ENCODE measurements at places on chromosomes 5 and 9.

- DNase-seq = no peak
- H3K4me3 ChIP-seq = no peak overlapping the region
- no peaks in the 10 kb centered on the region for H3K36me3 ChIP-seq
Measured at GRCh38 chr5:104635227-104635626, 1072.6 kb upstream of the NUDT12 start.

DNA sequence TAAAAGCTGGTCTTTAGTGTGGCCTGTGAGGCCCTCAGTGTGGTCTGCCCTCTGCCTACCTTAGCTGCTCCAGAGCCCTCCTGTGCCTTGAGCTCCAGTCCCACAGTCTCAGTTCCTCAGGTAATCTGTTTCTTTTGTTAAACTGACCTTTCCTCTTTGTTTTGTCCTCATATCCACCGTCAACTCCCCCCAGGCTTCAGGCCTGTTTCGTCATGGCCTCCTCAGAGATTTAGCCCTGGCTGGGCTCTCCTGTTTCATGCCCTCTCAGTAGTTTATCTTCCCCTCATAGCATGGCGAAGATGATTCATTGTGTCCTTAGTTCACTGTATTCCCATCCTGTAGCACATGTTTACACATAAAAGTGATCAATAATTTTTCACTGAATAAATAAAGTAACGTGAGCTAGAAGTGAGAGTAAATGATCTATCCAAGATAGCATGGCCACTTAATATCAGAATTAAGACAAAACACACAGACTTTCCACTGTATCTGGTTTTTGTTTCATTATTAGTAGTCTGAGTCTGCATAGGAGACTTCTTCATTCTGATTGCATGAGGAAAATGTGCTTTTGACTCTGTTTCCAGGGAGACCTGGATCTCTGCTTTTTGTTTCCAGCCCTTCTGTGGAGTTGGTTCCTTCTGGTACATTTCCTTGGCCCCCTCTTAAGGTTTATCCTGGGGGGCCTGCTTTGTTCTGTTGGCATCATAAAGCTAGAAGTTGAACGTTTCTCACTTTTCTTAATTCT lies 70.5 kb downstream of the SNX24 start:
- H3K27me3 ChIP-seq = no peaks in the 10 kb centered on the region
- DNase-seq = no peak
- H3K36me3 ChIP-seq = no peaks in the 10 kb centered on the region

GRCh38 chr9:134136118-134136995 lies 475 bp downstream of the WDR5 start:
- H3K27ac ChIP-seq = peak overlapping the region; percentile 85
- H3K27me3 ChIP-seq = no peaks in the 10 kb centered on the region
- peaks cover 37% of the 10 kb centered on the region for H3K4me1 ChIP-seq
- peak overlapping the region; percentile 85 for H3K4me3 ChIP-seq

GRCh38 chr5:135239453-135240282 lies 159.4 kb downstream of the MACROH2A1 start:
- H3K27me3 ChIP-seq = no peaks in the 10 kb centered on the region
- H3K4me1 ChIP-seq = peaks cover 25% of the 10 kb centered on the region
- H3K4me3 ChIP-seq = no peak overlapping the region
- H3K36me3 ChIP-seq = no peaks in the 10 kb centered on the region
- no peak overlapping the region for H3K27ac ChIP-seq

- H3K36me3 ChIP-seq = no peaks in the 10 kb centered on the region
- H3K27ac ChIP-seq = no peak overlapping the region
- H3K27me3 ChIP-seq = no peaks in the 10 kb centered on the region
- DNase-seq = no peak
Measured at GRCh38 chr5:64331597-64332277, 166.1 kb downstream of the RNF180 start.

GRCh38 chr5:141121985-141122384 lies 367 bp downstream of the PCDHB4 start:
- DNase-seq = no peak
- H3K36me3 ChIP-seq = no peaks in the 10 kb centered on the region
- no peaks in the 10 kb centered on the region for H3K27me3 ChIP-seq
- no peak overlapping the region for H3K4me3 ChIP-seq

DNA sequence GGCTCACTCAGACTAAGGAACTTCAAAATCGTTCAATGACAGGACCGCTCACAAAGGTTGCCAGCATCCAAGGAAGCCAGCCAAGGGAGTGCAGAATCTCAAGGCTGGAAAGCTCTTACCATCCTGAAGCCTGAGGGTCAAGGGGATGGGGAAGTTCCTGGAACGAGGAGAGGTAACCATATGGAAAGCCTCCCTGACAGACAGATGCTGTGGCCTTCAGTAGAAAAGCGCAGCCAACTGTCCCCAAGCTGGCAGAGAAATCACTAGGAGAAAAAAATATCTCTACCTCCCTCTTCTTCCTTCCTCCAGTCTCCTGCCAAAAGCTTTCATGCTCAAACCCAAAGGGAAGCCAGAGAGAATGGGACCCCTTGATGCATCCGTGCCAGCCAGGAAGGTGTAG lies 90.5 kb upstream of the RANBP3L start:
- H3K27ac ChIP-seq = no peak overlapping the region
- no peak overlapping the region for H3K4me3 ChIP-seq
- DNase-seq = no peak
- H3K27me3 ChIP-seq = no peaks in the 10 kb centered on the region

GRCh38 chr5:69285448-69286116 lies 47.0 kb downstream of the CCDC125 start:
- no peaks in the 10 kb centered on the region for H3K36me3 ChIP-seq
- DNase-seq = no peak
- no peaks in the 10 kb centered on the region for H3K4me1 ChIP-seq
- no peak overlapping the region for H3K4me3 ChIP-seq

GRCh38 chr5:109644829-109645228 lies 44.9 kb upstream of the MAN2A1 start:
- H3K27me3 ChIP-seq = no peaks in the 10 kb centered on the region
- no peak for DNase-seq
- H3K4me3 ChIP-seq = no peak overlapping the region
- no peaks in the 10 kb centered on the region for H3K4me1 ChIP-seq
- H3K27ac ChIP-seq = peak overlapping the region; percentile 6

- no peak overlapping the region for H3K4me3 ChIP-seq
- H3K36me3 ChIP-seq = no peaks in the 10 kb centered on the region
- no peak for DNase-seq
- peak overlapping the region; percentile 9 for H3K27ac ChIP-seq
Measured at GRCh38 chr5:65125591-65126541, 355.9 kb downstream of the ADAMTS6 start.

- H3K36me3 ChIP-seq = no peaks in the 10 kb centered on the region
- peak overlapping the region; percentile 97 for H3K27ac ChIP-seq
- H3K4me1 ChIP-seq = peaks cover 19% of the 10 kb centered on the region
- DNase-seq = peak; percentile 47
- no peaks in the 10 kb centered on the region for H3K27me3 ChIP-seq
- H3K4me3 ChIP-seq = peak overlapping the region; percentile 80
Measured at GRCh38 chr5:95959888-95960666, 1.6 kb downstream of the ELL2 start.

GRCh38 chr9:33081128-33081851 lies 4.8 kb upstream of the SMU1 start:
- H3K27me3 ChIP-seq = no peaks in the 10 kb centered on the region
- no peaks in the 10 kb centered on the region for H3K4me1 ChIP-seq
- peak; percentile 85 for DNase-seq
- H3K27ac ChIP-seq = peak overlapping the region; percentile 47

DNA sequence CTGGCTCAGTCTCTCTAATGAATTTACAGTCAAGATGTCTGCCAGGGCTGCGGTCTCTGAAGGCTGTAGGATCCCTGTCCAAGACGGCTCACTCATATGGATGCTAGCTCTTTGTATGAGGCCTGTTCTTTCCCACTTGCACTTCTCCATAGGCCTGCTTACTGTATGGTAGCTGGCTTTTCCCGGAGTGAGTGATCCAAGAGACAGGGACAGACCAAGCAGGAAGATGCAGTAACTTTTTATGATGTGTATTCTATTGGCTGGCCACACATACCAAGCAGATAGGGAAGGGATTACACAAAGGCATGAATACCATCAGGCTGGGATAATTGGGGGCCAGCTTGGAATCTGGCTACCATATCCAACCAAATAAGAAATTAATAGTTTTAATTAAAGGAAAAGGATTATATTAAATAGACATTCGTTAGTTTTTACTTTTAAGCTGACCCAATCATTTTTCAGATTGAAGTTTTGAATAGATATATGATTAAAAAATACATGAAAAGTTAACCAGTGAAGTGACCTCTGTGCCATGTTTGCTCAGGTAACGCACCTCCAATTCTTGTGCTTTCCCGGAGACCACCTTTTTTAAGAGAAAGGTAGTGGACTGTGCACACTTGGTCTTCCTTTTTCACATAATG lies 20.6 kb downstream of the NSD1 start:
- H3K4me1 ChIP-seq = peaks cover 9% of the 10 kb centered on the region
- H3K27me3 ChIP-seq = no peaks in the 10 kb centered on the region
- peak; percentile 51 for DNase-seq
- peak overlapping the region; percentile 62 for H3K27ac ChIP-seq

DNA sequence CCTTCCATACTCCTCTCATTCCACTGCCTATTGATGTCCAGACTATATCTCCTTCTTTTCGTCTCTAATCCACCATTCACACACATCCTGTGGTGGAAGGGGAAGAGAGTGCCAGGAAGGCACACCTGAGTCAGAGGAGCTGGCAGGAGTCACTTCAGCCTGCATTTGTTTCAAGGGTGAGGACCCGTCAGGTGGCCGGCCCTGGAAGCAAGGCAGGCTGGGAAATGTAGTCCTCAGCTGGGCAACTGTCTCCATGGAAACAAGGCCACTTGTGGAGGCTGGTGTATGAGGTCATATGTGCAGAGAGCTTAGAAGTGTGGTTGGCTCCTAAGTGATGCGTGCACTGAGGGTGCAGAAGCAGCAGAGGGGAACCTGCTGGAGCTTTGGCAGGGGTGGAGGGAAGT lies 278.4 kb downstream of the NSG2 start:
- DNase-seq = peak; percentile 66
- no peak overlapping the region for H3K27ac ChIP-seq
- peaks cover 13% of the 10 kb centered on the region for H3K27me3 ChIP-seq
- no peaks in the 10 kb centered on the region for H3K36me3 ChIP-seq

DNA sequence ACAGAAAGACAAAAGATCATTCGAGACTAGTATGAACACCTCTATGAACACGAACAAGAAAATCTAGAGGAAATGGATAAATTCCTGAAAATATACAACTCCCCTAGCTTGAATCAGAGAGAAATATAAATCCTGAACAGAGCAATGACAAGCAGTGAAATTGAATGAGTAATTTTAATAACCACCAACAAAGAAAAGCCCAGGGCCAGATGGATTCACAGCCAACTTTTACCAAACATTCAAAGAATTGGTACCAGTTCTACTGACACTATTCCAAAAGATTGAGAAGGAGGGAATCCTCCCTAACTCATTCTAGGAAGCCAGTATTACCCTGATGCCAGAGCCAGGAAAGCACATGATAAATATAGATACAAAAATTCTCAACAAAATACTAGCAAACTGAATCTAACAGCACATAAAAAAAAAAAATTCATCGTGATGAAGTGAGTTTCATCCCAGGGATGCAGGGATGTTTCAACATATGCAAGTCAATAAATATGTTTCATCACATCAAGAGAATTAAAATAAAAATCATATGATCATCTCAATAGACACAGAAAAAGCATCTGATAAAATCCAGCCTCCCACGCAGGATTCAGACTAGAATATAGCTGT lies 25.2 kb upstream of the PTGER4 start:
- DNase-seq = no peak
- no peaks in the 10 kb centered on the region for H3K27me3 ChIP-seq
- H3K27ac ChIP-seq = no peak overlapping the region
- no peaks in the 10 kb centered on the region for H3K4me1 ChIP-seq

DNA sequence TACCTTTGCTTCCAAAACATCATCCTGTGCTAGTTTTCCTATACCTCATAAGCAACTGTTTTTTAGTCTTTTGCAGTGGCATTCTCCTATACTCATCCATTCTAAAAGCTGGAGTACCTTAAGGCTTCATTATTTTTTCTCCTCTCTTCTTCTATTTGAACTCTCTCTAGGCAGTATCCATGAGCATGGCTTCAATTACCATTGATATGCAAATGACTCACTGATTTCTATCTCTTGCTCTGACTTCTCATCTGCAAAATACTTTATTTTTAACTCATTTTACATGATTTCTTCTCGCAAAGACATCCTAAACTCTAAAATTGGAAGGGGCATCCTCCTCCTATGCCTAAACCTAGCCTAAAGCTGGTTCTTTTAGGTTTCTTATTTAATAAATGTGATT lies 365.1 kb upstream of the NUDT12 start:
- no peaks in the 10 kb centered on the region for H3K36me3 ChIP-seq
- H3K27me3 ChIP-seq = no peaks in the 10 kb centered on the region
- H3K4me1 ChIP-seq = no peaks in the 10 kb centered on the region
- H3K4me3 ChIP-seq = no peak overlapping the region

GRCh38 chr5:9340085-9340484 lies 205.8 kb downstream of the SEMA5A start:
- H3K4me1 ChIP-seq = peaks cover 8% of the 10 kb centered on the region
- H3K36me3 ChIP-seq = no peaks in the 10 kb centered on the region
- no peaks in the 10 kb centered on the region for H3K27me3 ChIP-seq
- no peak overlapping the region for H3K27ac ChIP-seq

GRCh38 chr9:84271921-84272556 lies 68.5 kb downstream of the SLC28A3 start:
- H3K4me3 ChIP-seq = no peak overlapping the region
- no peak for DNase-seq

DNA sequence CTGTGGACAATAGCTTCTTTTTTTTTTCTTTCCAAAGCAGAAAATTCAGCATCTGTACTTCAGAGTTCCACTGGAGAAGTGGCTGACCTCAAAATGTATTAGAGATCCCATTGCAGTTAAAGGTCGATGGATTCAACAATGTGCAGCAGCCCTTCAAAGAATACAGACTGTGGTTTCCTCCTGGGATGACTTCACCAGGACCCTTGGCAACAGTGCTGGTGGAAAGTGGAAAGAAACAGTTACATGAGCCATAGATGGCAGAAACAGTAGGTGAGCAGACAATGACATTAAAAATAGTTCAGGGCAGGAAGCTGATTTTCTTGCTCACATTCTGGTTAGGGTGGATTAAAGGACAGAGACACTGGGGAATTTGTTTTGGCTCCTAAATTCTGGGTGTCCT lies 62.4 kb downstream of the SLC28A3 start:
- no peaks in the 10 kb centered on the region for H3K36me3 ChIP-seq
- no peaks in the 10 kb centered on the region for H3K4me1 ChIP-seq
- no peak overlapping the region for H3K27ac ChIP-seq
- H3K27me3 ChIP-seq = no peaks in the 10 kb centered on the region
- no peak overlapping the region for H3K4me3 ChIP-seq
- no peak for DNase-seq

DNA sequence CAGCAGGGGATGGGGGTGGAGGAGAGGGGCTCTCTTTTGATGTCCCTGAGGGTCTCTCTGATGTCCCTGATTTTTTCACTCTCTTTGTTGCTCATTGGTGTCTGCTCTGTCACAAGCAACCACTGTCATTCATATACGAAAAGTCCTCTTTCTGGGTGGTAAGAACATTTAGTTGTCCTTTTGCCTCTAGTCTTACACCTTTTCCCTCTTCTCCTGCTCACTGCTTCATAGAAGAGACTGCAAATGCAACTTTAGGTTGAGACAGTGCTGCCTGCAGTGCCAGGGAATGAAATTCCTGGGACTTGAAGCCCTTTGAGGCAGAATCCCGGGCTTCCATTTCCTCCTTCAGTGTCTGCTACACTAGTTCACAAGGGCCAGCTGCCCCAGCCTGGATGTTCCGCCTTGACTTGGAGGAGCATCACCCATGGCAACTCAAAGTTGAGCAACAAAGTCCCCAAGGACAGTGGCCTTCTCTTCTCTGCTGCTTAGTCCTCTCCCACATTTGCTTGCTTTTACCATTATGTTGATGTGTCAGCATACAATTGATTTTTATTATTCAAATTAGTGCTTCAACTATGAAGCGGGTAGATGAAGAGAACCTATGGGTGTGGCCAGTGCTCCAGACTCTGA lies 94.7 kb upstream of the RUSC2 start:
- no peaks in the 10 kb centered on the region for H3K4me1 ChIP-seq
- no peak for DNase-seq
- H3K4me3 ChIP-seq = no peak overlapping the region
- H3K27me3 ChIP-seq = no peaks in the 10 kb centered on the region
- H3K27ac ChIP-seq = no peak overlapping the region
